ENCODE measurements at places on chromosomes 13 and 19. TPM values are rescaled to one million over a fixed set of nuclear protein-coding genes. Genes with fewer than 3 reads are reported as not detected.

DNA sequence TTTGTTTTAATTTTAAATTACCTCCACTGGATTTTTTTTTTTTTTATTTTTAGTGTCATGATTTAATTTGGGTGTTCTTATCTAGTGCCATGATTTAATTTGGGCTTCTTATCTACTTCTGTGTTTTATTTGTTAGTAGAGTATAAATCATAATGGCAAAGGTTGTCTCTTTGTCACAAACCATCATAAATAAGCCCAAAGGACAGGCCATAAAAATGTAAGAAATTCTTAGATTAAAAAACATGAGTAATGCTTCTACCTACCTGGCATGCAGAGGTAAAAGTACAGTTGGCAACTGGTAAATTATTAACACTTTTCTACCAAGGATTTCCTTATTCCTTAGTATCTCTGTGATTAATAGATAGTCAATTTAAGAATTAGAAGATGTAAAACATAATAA lies 55.2 kb downstream of the ERCC5 start:
- DNase-seq: no peak
- H3K4me3 ChIP-seq: no peak overlapping the region
- no peaks in the 10 kb centered on the region for H3K36me3 ChIP-seq
- H3K27me3 ChIP-seq: no peaks in the 10 kb centered on the region
- peaks cover 21% of the 10 kb centered on the region for H3K4me1 ChIP-seq

DNA sequence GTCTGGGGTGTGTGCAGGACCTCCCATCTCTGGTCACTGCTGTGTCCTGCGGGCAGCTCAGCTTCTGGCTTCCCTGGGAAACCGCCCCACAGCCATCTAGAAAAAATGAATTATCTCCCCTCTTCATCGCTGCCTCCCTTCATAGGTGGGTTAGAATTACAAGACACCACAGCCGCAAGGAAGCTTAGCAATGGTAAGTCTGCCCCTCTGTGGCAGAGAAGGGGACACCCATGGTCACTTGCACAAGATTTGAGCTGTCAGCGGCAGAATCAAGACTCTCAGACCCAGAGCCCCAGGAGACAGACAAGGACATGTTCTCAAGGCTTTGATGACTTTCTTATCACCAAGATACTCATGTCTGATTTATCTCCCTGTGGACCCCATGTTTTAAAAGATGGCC lies 110.8 kb upstream of the PABPC3 start:
- H3K36me3 ChIP-seq: no peaks in the 10 kb centered on the region
- H3K4me3 ChIP-seq: no peak overlapping the region
- H3K4me1 ChIP-seq: no peaks in the 10 kb centered on the region
- DNase-seq: no peak
- no peak overlapping the region for H3K27ac ChIP-seq

CABP5 gene
- total RNA-seq: not detected

GRCh38 chr19:13164343-13165161 lies 14.3 kb downstream of the IER2 start:
- H3K4me3 ChIP-seq: peak overlapping the region; percentile 62
- peaks cover 19% of the 10 kb centered on the region for H3K4me1 ChIP-seq
- H3K36me3 ChIP-seq: no peaks in the 10 kb centered on the region

CGB8 gene
- total RNA-seq: not detected

DNA sequence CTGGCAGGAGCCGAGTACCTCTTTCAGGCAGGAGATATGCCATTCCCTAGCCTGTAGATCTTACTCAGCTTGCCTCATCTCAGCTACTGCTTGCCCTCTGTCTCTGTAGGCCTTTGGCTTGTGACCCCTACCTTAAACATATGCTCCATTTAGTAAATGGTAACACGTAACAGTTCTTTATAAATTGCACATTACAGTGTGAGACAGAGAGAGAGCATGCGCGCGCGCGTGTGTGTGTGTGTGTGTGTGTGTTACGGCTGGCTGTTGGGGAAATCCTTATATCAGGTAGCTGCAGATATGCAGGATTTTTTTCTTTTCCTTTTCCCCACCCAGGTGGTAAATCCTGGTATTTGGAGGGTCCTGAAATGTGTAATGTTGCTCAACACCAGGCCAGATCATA lies 4.2 kb downstream of the SPINT2 start:
- no peaks in the 10 kb centered on the region for H3K27me3 ChIP-seq
- H3K27ac ChIP-seq: no peak overlapping the region
- H3K4me1 ChIP-seq: peaks cover 12% of the 10 kb centered on the region
- DNase-seq: no peak

LPAR6 gene
- 11.6 TPM for total RNA-seq

KLF1 gene
- not detected for total RNA-seq

Measured in heart left ventricle (tissue), 16 donors.